Stimulated activated CD8-positive, alpha-beta memory T cell treated with anti-CD3 and anti-CD28 coated beads, Interleukin-4, amount 100 ng/mL, for 1 hour (primary cell): ENCODE measurements at places on chromosomes 13 and 19.

DNA sequence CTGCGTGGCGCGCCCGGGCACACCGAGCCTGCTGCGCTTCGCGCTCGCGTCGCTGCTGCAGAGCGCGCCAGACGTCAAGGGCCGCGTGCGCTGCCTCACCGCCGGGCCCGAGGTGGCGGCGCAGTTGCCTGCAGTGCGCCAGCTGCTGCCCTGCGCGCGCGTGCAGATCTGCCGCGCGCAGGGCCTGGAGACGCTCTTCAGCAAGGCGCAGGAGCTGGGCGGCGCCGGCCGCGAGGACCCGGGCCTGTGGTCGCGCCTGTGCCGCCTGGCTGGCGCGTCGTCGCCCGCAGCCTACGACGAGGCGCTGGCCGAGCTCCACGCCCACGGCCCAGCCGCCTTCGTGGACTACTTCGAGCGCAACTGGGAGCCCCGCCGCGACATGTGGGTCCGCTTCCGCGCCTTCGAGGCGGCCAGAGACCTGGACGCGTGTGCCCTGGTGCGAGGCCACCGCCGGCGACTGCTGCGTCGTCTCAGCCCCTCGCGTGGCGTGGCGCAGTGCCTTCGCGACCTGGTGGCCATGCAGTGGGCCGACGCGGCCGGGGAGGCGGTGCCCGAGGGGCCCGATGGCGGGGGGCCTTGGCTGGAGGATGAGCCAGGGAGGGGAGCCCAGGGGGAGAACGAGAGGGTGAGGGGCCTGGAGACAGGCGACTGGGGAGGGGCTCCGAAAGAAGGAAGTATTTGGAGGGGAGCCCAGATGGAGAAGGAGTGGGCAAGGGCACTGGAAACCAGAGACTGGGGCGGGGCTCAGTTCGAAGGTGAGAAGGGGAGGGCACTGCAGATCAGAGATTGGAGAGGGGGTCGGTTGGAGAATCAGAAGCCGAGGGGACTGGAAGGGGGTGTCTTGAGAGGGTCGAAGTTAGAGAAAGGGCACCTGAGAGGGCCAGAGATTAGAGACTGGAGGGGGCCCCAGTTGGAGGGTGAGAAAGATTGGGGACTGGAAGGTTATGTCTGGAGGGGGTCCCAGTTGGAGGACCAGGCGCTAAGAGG is 24.7 kb downstream of the ZSWIM9 start:
- DNase-seq, result no peak

- DNase-seq, result no peak
These were observed 90.7 kb downstream of the ZNF254 start for GRCh38 chr19:24177686-24178085.

DNA sequence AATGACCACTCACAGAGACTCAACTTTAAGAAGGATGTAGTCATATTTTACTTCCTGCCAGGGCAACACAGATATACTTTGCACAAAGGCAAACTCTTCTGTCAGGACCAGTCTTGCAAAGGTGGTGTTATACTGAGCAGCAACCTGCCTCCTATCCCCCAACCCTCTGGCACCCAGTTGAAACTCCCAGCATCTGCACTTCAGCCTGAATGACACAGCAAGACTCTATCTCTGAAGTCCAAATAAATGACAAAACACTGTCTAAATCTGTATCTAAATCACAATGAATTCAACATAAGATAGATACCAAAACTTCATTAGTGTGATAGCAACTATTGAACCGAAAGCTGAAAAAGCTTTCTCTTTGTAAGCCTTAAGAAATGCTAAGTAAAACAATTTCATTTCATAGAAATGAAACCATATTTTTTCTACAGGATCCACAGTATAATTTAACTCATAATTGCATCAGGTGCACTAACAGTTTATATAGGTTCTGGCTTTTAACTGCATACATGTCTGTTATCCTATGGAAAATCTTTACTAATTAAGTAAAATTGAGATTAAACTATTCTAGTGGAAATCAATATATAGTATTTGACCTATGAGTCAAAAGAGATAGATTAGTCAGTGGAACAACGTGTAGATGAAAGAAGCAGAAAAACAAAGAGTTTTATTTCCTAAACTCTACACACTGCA is 163.7 kb downstream of the TBC1D4 start:
- DNase-seq, result no peak

- no peak for DNase-seq
These were observed 93.4 kb upstream of the KLF12 start for GRCh38 chr13:74227476-74228158.
